NCI-H1092 (cell line): ENCODE measurements at places on chromosomes 13 and 19.
A peak's percentile ranks its signal among the peaks of the same experiment; 100 is the strongest.

DNA sequence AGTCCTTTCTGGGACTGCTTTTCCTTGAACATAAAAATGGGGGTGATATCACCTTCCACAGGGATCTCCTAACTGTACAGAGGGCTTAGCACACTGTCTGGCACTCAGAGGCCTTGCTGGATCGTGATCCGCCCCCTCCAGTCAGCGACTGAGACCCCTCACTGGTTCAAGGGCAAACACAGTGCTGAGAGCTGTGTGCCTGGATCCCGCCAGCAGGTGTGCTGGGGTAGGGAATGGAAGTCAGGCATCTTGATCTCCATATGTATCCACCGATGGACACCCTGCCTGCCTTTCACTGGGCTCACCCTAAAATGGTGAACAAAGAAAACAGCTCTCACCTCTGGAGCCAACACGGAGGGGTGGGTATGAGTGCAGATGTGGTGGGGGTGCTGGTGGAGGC lies 64.3 kb downstream of the IRS2 start:
- no peak for DNase-seq

- DNase-seq, result no peak
Observed at GRCh38 chr13:73684286-73684685, 449.9 kb downstream of the KLF12 start.

GRCh38 chr19:55156202-55157063 lies 1.1 kb downstream of the TNNI3 start:
- peak; percentile 28 for DNase-seq

DNA sequence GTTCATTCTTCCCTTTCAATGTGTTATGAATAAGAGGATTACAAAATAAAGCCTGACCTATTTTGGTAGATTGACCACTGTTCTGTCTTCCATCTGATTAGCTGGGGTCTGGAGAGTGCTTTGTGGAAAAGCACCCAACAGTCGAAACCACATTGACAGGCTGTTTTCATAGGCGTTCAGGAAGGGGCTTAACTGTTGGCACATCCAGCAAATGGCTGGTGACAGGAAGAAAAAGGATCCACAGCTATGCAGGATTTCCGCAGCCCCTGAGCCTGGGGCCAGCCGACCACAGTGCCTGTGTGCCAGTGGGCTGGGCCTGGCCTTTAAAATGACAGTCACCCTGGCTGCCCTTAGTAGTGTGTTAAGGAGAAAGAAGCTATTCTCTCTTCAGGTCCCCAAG lies 113.3 kb downstream of the SIPA1L3 start:
- DNase-seq, result no peak

- DNase-seq, result no peak
Observed at GRCh38 chr13:83531022-83531421, 351.3 kb downstream of the SLITRK1 start.

DNA sequence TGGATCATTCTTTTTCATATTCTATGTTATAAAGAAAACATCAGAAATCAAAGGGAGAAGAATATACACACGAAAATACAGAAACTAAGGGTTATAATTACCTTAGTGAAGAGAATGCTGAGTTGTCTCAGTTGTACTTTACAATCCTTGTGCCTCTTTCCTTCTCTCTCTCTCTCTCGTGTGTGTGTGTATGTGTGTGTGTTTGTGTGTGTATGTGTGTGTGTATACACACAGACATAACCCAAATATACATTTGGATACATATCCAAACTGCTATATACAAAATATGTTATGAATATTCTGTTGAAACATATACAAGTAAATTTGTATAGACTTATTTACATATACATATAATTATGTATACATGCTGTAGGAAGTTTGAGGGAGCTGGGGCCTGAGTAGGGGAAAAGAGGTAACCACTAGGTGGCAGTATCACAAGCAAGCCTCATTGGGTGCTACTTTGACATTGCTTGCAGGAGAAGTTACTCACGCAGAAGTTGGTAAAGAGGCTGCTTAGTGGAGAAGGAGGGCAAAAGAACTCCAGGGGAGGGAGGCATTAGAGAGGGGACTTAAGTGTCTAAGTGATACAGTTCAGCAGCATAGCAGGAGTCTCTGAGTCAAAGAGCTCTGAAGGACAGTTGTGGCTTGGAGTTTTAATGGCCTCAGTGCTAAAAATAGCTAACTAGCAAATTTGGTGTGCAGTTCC lies 465.1 kb upstream of the PCDH20 start:
- DNase-seq, result peak; percentile 4

DNA sequence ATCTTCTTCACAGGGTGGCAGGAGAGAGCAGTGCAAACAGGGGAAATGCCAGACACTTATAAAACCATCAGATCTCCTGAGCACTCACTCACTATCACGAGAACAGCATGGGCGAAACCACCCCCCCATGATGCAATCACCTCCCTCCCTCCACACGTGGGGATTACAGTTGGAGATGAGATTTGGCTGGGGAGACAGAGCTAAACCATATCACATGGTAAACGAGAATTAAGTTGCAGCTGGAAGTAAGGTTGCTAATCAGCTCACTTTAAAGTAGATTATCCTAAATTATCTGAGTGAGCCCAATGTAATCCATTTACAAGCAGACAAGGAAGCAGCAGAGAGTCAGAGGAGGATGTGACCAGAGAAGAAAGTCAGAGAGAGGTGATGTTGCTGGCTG lies 102.2 kb upstream of the IPO5 start:
- no peak for DNase-seq

DNA sequence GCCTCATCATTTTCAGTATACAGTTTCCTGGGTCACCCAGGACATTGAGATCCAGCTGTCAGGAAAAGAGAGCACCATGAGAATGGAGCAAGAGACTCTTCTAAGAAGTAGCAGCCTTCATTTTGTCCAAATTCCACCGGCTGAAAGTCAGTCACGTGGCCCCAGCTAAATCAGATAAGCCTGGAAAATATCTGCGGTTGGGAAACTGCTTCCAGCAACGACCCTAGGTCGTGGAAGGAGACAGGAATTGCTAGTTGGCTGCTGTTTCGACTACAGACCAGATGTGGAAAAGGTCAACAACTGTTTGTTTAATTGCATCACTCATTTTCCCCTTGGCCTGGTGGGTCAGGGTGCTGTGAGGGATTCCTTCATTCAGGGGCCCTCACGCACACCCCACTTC lies 107.0 kb downstream of the ZNF536 start:
- DNase-seq, result no peak

GRCh38 chr13:103062079-103062478 lies 4.1 kb downstream of the SLC10A2 start:
- DNase-seq, result no peak

- peak; percentile 4 for DNase-seq
Observed at GRCh38 chr19:49224879-49225278, 67.3 kb downstream of the TRPM4 start.

DNA sequence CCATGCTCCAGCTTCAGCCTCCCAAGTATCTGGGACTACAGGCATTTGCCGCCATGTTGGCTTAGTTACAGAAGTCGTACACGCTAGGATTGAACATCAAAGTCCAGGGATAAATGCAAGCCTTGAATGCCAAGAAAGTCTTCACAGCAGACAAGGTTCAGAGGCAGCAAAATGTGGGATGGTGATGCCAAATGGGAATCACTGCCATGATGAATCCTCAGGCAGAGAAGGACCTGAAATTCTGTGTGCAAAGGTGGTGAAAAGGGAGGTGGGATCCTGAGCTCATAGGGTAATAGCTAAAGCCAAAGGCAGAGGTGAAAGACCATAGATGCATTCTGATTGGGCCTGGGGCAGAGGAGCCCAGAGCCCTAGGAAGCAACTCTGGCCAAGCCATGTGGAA lies 79.3 kb upstream of the STK24 start:
- no peak for DNase-seq

GRCh38 chr19:35119578-35120155 lies 4.0 kb downstream of the FXYD3 start:
- DNase-seq, result no peak
